ENCODE measurements at places on chromosomes 1 and 21. TPM values are rescaled to one million over a fixed set of nuclear protein-coding genes. Genes with fewer than 3 reads are reported as not detected.

DNA sequence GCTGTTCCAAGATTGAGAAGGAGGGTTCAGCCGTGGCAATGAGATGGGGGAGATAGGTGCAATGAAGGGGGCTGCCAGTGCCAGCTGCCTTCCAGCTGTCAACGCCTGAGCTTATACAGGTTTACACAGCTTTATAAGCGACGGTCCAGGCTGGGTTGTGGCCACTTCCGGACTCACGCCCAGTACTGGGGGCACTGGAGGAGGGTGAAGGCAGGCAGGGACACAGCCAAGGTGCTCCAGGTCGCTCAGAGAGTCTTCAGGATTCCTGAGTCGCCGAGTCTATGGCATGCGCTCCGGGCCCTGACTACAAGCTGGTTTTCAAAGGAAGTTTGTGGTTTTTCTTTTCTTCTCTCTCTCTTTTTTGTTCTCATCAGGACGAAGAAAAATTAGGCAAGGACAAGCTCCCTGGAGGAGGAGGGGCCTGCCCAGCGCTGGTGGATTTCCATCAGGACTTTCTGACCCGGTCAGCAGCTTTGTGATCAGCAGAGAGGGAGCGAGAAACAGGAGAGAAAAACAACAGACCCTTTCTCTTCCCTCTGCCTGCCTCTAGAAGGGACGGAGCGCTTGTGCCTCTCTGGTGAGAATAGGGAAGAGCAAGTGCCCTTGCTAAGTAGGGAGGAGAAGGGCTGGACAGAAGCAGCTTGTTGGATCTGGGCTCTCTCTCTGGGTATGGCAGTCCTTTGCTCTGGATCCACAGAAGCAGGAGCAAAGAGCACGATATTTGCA lies at the start of gene MINDY1:
MINDY1 (minus strand) TSS at position 576 of the 726 bp plus-strand sequence. CDS start 4,285 bp downstream, outside the sequence.
- peak; percentile 93 for DNase-seq

DNA sequence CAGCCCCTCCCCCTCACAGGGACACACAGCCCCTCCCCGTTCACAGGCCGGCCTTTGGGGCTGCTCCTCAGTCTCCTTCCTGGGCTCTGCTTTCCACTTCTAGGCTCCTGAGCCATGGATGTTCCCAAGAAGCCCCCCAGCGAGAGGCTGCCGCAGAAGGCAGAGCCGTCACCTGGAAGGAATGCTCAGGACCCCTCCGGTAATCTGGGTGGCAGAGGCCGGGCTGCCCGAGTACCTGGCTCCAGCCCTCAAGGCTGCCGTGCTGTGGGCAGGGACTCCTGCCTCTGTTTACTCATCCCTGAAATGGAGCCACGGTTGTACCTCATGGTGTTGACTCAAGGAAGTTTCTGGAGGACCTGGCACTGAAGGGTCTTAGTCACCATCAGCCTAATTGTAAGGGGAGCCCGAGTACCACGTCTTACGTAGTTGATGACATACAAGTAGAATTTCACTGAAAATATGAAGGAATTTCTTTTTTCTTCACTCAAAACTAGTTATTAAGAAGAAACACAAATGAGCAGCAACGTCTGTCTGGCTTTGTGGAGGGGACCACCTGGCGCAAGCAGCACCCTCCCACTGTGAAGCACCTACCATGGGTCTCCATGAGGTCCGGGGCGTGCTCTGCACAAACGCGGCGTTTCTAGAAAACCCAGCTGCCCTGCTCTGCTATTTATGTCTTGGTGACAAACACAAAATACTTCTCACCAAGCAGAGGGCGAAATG lies 33.7 kb downstream of the PRDM15 start:
- DNase-seq, result no peak

DNA sequence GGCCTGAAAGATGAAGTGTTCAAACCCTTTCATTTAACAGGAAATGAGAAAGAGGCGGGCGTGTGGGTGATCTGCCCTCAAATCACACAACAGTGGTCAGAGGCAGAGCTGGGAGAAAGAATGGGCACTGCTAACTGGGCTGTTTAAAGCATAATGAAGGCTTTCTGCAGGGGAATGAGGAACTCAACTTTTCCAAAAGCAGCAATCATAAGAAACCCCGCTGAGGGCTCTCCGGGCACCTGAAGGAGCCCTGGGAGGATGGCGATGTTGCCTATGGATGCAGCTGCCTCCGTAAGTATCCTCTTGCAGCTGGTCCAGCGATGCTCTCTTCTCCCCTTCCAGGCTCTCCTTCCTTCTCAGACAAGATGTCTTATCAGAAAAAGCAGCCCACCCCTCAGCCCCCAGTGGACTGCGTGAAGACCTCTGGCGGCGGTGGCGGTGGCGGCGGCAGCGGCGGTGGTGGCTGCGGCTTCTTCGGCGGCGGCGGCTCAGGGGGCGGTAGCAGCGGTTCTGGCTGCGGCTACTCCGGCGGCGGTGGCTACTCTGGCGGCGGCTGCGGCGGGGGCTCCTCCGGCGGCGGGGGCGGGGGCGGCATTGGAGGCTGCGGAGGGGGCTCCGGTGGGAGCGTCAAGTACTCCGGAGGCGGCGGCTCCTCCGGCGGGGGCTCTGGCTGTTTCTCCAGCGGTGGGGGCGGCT lies 1.2 kb downstream of the LORICRIN start:
- DNase-seq, result no peak

DNA sequence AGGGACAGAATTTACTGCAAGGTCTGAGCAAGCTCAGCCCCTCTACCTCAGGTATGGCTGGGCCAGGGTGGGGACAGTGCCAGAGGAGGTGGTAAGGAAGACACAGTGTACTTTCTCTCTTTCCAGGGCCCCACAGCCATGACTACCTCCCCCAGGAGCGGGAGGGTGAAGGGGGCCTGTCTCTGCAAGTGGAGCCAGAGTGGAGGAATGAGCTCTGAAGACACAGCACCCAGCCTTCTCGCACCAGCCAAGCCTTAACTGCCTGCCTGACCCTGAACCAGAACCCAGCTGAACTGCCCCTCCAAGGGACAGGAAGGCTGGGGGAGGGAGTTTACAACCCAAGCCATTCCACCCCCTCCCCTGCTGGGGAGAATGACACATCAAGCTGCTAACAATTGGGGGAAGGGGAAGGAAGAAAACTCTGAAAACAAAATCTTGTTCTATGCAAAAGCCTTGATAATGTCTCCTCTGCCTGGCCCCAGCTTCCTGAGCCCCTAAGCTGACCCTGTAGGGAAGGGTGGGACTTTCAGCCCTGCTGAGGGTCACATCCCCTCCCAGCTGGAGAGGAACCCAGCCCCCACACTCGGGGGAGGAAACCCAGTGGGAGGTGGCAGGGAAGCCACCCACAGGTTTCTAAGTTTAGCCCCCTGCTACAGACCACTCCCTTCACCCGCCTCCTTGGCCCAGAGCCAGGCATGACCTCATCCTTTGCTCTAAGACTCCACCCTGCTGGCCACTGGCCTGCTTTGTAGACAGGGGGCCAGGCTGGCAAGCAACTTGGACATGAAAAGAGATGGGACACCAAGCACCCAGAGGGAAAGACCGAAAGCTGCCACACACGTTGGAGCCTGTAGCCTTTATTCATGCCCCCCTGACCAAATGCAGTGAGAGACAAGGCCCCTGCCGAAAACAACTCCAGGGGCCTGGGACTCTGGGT lies 6.4 kb downstream of the RHOC start:
- DNase-seq, result peak; percentile 97

DNA sequence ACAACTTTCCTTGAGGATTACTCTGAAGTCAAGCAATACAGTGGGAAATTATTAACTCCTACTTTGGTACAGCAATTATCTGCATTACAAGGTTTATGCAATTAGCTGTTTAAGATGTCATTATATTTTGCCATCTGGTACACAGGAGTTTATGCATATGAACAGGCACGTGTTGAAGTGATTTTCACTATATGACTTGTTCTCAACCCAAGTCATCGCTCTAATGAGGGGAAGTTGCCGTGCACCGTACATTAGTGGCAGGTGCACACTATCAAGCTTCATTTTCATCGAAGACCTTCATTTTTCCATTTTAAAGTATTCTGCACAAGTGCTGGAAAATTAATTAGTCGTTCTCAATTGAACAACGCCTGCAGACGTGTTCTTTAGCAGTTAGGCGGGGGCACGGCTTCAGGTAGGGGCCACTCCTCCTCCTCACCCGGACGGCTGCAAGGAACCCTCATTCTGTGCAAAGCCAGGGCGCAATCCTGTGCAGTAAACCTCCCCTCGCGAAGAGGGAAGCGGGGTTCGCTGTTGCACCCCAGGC lies 39.8 kb upstream of the NFIA start:
- no peak for DNase-seq

GRCh38 chr1:200625381-200625824 lies 4.9 kb upstream of the KIF14 start:
- no peak for DNase-seq

GRCh38 chr1:111032295-111032897 lies 68.7 kb upstream of the LRIF1 start:
- DNase-seq, result peak; percentile 25

GRCh38 chr21:25838809-25839208 lies 104.0 kb downstream of the GABPA start:
- DNase-seq, result no peak

DNA sequence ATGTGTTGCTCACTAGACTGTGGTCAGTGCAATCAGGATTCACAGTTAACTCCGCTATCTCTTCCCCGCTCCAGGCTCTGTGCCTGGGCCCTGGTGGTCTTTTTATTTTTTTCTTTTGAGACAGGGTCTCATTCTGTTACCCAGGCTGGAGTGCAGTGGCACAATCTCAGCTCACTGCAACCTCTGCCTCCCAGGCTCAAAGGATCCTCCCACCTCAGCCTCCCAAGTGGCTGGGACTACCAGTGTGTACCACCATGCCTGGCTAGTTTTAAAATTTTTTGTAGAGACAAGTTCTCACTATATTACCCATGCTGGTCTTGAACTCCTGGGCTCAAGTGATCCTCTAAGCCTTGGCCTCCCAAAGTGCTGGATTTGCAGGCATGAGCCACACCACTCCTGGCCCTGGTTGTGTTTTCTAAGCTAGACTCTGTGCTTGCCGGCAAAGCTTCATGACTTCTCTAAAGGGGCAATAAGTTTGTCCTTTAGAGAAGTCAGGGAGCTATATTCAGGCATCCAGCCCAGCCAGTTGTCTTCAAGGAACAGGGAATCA lies 1.4 kb downstream of the RCSD1 start:
- no peak for DNase-seq

GRCh38 chr1:201051399-201051798 lies 27.9 kb upstream of the KIF21B start:
- no peak for DNase-seq

- peak; percentile 18 for DNase-seq
Observed at GRCh38 chr1:35810096-35810881, 2.5 kb downstream of the AGO4 start.

GRCh38 chr1:247338723-247339275 lies 7.1 kb upstream of the ZNF496 start:
- peak; percentile 62 for DNase-seq

DNA sequence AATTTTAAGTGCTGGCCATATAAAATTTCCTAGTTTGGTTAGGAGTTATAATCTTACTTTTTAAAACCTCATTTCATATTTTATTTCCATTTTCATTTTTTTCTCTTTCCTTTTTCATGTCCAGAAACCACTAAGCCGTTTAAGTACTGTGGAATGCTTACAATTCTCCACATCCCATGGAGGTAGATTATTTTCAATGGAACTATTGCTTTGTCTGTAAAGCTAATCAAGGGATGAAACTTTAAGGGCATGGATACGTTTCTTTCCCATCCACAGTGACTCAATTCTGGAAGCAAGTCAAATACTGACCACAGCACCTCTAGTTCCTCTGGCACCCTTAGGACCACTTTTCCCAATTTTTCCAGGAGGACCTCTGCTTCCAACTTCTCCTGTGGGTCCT lies 139.1 kb upstream of the ZNHIT6 start:
- no peak for DNase-seq

GRCh38 chr21:44405948-44406872 lies 49.1 kb upstream of the LRRC3 start:
- DNase-seq, result peak; percentile 91

DNA sequence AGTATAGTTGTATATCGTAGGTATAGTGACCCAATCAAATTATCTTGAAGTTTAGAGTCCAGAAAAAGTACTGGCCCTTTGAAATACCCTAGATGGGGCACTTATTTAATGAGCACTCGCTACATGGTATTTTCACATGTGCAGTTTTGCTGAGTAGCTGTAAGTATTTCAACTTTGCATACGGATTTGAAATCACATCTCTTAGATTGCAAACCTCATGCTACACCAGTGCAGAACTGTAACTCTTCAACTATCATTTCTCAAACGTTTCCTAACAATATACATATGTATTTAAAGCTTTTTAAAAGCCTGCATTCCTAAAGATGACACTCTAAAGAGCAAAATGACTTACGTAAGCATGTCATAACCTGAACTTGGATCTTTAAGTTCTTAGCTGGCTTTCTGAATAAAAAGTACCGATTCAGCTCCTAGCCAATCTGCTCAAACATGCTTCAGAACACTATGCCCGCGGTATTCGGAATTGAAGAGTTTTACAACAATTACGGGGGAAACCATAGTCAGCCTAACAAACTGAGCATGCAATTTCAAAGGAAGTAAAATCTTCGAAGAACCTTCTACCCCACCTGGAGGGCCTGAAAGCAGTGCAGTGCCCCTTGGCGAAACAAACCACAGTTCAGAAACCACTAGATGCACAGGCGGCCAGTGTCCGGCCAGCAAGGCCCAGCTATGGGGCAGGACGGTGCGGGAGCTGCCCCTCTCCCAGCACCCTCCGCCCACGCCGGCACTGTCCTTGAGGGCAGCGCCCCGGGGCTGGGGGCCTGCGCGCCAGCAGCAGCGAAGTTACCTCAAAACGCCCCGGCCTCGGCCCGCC lies 863 bp downstream of the FH start:
- DNase-seq, result peak; percentile 20

- no peak for DNase-seq
Observed at GRCh38 chr1:231801042-231801585, 174.5 kb downstream of the DISC1 start.

DNA sequence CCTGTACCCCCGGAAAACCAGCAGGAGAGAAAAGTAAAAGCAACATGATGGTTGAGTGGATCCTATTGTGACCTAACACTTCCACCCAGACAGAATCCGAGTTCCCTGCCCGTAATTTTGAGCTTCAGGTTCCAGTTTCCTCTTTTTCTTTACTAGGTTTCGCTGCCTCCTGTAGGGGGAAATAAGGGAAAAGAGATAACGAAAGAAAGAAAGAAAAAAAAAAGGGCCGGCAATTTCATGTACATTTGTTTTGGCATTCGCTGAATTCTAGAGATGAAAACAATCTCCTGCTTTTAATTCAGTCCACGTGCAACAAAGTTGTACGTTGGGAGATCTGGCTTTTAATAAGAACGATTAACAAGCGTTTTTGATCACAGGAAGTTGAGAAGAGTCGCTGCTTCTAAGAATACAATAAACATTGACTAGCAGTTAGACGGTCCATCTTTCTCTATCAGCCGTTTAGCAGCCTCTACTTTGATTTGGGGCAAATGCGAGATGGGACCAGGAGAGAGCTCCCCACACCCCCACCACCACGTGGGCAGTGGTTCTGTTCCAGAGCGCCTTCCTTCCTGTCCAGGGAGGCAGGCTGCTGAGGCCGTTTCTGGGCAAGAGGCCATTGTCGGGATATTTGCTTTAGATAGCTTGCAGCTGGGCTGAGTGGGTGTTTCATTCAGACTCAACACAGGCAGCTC lies 155.9 kb upstream of the RUNX1 start:
- DNase-seq, result peak; percentile 92

- peak; percentile 75 for DNase-seq
Observed at GRCh38 chr1:154878371-154879037, 8.4 kb upstream of the KCNN3 start.

- DNase-seq, result no peak
Observed at GRCh38 chr1:41315146-41315822, 46.0 kb upstream of the FOXO6 start.

The ACBD3 gene
- total RNA-seq, result 71.0 TPM

The MYCL gene
- 0.43 TPM for total RNA-seq

The RAD54L gene
- total RNA-seq, result 8.5 TPM

The PLA2G2C gene
- total RNA-seq, result not detected

The ZMPSTE24 gene
- total RNA-seq, result 86.7 TPM

The WNT9A gene
- total RNA-seq, result 25.8 TPM

The PGLYRP4 gene
- not detected for total RNA-seq
